ENCODE measurements at places on chromosomes 12 and 14.
A peak's percentile ranks its signal among the peaks of the same experiment; 100 is the strongest.

DNA sequence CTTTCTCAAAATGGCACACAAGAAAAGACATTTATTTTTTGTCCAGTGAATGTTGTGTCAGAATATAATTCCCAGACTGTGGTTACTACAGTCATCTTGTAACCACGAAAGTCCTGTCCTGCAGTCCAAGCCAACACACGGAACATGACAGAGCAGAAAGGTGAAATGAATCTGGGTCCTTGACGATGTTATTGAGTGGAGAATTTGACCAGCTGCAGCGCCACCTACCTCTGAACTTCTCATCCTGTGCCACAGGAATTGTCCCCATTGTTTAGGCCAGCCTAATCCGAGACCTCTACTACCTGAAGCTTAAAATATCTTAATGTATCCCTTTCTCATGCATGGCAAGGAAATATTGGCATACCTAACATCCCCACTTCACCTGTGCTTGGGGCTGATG, 64.1 kb upstream of the OTX2 start:
- peak; percentile 59 for DNase-seq

DNA sequence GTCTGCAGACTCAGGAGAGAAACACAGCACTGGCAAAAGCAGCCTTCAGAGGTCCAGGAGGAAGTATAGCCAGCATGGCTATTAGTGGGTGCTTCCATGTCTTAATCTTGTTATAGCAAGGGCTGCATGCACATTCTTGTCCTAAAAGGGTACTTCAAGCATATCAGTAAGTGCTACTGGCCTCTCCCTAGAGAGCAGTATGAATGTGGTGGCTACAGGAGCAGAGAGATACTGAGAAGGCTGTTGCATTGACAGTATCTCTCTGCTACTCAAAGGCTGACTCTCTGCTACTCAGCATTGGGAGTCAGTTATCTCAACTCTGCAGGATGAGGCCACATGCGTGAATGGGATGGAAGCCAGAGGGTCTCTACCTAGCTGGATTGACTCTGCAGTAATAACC, 2.0 kb downstream of the GARIN6 start:
- no peak for DNase-seq

GRCh38 chr14:105577314-105577861, 51.0 kb downstream of the TMEM121 start:
- DNase-seq, result no peak

GRCh38 chr12:131824450-131824849, 3.7 kb upstream of the MMP17 start:
- no peak for DNase-seq

Data from NCI-H2081 (cell line).